ENCODE measurements at places on chromosomes 1 and 21.

DNA sequence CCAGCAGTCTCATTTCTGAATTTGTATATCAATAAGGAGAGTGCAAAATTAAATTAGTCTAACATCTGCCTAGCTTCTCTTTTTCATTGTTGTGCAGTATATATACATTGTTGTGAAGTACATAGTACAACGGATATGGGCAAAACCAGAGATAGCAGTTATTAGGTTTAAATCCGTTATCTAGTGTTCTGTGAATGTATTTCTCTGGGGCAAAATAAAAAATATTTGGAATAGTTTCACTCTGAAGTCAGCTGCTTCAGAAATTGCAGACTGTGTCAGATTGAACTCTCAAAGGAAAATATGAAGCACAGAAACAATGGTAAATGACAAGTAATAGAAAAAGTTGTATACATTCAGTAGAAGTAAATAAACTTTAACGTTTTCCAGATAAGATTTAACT is 836.5 kb upstream of the CXADR start:
- DNase-seq = no peak

DNA sequence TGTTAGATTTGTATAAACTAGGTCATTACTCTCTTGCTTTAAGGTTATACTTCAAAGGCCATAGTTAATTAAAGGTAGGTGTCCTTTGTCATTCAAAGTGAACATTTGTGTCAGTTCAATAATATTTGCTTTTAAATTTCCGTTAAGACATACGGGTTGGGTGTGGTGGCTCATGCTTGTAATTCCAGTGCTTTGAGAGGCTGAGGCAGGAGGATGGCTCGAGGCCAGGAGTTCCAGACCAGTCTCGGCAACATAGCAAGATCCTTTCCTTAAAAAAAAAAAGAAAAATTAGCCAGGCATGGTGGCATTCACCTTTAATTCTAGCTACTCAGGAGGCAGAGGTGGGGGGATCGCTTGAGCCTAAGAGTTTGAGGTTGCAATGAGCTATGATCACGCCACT is 80.4 kb downstream of the KIF26B start:
- no peak for DNase-seq

DNA sequence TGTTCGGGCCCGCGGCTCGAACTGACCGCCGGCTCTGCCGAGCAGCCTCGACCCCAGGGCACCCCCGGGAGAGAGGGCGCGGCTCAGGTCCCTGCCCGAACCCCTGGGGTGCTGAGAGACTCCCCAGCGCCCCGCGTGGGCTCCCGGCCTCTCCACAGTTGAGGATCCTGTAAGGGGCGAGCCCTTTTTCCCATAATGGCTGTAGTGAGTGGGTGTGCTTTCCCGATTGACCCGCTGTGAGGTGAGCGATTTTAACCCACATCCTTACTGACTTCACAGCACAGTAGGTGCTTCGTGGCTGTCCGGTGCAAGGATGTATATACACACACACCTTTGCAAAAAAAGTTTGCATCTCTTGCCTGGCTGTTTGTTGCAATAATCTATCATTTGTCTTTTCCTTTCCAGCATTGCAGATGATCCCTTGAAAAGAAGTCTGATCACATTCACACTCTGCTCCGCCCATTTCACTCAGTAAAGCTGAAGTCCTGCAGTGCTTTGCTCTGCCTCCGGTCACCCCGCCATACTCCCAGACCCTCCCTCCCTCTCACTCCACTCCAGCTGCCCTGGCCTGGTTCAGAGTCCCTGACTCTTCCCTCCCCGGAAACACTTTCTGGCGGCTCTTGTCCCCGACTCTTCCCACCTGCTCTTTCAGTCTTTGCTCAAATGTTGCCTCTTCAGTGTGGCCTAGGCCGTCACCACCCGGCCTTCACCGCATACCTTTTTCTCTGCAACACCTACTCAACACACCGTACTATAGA is 955 bp upstream of the UBE2G2 start:
- peak; percentile 9 for DNase-seq

DNA sequence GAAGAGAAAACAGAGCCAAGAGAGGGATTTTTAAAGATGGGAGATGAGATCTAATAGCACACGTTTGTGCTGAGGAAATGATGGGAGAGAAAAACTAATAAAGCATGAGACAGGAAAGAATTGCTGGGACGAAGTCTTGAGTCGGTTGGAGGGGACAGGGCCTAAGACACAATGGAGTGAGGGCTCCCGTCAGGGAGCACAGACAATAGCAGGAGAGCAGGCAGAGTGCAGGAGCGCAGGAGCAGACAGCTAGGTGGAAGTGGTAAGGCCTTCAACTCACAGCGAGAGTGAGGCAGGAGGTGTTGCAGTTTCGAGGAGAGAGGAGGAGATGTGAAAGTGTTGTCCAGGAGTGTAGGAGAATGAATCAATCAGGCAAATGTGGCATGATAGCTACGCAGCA is 59.9 kb upstream of the SOX13 start:
- DNase-seq = no peak

- DNase-seq = no peak
These were observed 106.8 kb downstream of the CRYAA start for GRCh38 chr21:43275421-43276211.

GRCh38 chr1:204623894-204624361 is 61.6 kb downstream of the LRRN2 start:
- DNase-seq = no peak

GRCh38 chr1:65163201-65163805 is 15.3 kb downstream of the AK4 start:
- DNase-seq = no peak

- no peak for DNase-seq
These were observed 739 bp upstream of the NUP133 start for GRCh38 chr1:229508823-229509337.

DNA sequence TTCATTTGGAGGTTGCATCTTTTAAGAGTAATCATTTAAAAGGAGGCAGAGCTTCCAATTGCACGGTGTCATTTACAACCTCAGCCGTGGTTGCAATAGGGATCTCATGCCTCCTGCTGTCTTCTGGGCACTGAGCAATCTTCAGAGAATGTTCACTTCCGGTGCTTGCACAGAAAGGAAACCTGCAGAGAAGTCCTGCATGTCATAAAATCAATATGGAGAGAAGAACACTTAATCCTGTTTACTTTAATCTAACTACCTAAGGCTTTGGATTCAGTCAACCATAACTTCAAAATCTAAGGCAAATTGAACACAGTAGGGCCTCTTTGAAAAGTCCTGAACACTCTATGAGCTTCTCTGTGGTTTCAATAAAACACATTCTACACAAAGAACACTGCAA is 11.3 kb upstream of the MAP10 start:
- no peak for DNase-seq

DNA sequence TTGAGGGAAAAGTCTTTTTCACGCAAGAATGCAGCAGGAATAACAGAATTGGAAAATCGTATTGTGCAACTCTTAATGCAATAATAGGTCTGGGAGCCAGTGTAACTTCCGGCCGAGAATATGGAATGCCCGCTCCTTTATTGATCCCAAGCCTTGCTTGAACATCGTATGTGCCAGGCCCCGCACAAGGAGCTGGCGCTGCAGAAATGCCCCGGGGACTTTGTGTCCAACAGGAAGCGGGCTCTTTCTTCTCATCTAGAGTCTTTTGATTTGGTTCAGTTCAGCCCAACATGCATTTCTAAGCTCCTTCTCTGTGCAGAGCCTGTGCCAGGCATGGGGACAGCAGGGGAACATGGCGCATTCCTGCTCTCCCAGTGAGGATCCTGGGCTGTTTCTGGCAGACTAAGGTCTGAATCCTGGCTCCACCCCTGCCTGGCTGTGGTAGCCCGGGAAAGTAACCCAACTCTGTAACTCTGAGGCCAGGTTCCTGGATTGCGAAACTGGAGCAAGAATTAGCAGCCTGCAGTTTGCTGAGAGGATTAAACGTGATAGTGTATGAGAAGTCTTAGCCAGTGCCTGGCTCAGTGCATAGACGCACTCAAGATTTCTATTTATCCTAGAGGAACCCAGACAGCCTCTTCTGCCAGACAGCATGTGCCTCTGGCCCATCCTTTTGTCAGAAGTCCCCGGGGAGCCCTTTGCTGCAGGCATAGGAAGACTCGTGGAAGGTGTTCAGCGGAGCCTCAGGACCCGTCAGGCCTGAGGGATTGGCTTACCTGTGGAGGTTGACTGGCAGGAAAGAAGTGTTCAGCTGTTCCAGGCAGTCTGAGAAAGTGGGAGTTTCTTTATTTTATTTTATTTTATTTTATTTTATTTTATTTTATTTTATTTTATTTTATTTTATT is 987 bp upstream of the CDCP2 start:
- peak; percentile 55 for DNase-seq

GRCh38 chr21:45826676-45827301 is 154.8 kb upstream of the COL6A1 start:
- no peak for DNase-seq

GRCh38 chr1:9764550-9764949 is 59.2 kb downstream of the CLSTN1 start:
- no peak for DNase-seq

DNA sequence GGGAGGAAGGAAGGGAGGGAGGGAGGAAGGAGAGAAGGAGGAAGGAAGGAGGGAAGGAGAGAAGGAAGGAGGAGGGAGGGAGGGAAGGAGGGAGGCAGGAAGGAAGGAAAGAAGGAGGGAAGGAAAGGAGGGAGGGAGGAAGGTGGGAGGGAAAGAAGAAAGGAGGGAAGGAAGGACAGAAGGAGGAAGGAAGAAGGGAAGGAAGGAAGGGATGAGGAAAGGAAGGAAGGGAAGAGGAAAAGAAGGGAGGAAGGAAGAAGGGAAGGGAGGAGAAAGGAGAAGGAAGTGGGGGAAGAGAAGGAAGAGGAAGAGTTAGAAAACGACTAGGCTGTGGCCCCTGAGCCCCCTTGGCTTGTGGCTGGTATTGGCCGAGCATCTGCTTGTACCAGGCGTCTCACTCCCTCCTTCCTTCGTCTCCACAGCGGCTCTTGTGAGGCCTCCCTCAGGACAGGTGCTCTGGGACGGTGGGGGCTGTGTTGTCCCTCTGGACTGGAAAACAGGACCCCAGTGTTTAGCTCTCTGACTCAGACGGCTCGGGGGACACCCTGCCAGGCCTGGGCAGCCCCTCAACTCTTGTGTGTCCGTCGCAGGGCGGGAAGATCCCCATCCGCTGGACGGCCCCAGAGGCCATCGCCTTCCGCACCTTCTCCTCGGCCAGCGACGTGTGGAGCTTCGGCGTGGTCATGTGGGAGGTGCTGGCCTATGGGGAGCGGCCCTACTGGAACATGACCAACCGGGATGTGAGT is 36.2 kb upstream of the C1QA start:
- no peak for DNase-seq

GRCh38 chr1:42691157-42691498 is 8.9 kb downstream of the YBX1 start:
- no peak for DNase-seq
